ENCODE measurements at places on chromosomes 2 and 18. TPM values are rescaled to one million over a fixed set of nuclear protein-coding genes. Genes with fewer than 3 reads are reported as not detected.

Gene SPATA3
- not detected for polyA plus RNA-seq

Gene DOK1
- polyA plus RNA-seq: 5.1 TPM

Gene SLC5A7
- not detected for polyA plus RNA-seq

Gene SERPINB11
- not detected for polyA plus RNA-seq

Gene CRYGA
- not detected for polyA plus RNA-seq

Gene IRS1
- polyA plus RNA-seq: 13.9 TPM

Gene CXCR1
- not detected for polyA plus RNA-seq

Gene MTCL1
- 48.6 TPM for polyA plus RNA-seq

Gene POTEI
- polyA plus RNA-seq: not detected
